Stimulated activated CD4-positive, alpha-beta T cell treated with anti-CD3 and anti-CD28 coated beads, Interleukin-4, amount 100 ng/mL, for 1 hour (primary cell): ENCODE measurements at places on chromosomes 12 and 14.

DNA sequence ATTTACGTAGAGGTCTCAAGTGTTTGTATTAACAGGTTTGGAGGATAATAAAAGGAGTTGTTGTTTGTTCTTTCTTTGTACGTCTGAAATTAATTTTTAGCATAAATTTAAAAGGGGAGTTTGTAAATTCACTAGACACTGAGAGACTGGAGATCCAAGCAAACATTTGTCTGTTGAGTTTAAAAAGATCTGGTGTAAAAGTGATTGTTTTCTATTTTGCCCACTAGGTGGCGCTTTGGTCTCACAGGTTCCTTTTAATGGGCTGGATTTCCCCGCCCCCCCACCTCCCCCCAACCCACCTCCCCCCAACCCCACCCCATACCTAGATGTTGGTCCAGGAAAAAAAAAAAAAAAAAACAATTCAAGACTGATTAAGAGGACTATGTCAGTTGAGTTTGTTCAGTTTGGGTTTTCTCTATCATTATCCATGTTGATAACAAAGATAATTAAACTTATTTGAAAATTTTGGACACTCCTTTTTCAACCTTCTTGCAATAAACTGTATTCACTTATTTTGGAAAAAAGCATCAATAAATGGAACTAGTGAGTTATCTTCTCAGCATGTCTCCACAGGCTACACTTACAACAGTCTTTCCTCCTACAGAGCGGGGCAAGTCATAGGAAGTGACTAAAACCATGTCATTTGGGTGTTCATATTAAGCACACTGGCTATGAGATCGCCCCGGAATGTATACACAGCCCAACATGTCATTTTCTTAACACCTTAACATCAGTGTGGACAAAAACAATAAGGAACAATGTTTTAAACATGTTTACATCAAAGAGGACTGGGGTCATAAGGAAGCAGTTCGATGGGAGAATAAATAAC lies 841.1 kb downstream of the NRXN3 start:
- DNase-seq = no peak

- peak; percentile 88 for DNase-seq
These were observed at the start of gene ATF1 for GRCh38 chr12:50763639-50764285. ATF1 (plus strand) TSS chr12:50764101; CDS start chr12:50780146, 16,045 bp downstream.

GRCh38 chr14:39683691-39684260 lies 251.5 kb upstream of the FBXO33 start:
- no peak for DNase-seq

- no peak for DNase-seq
These were observed 114.5 kb downstream of the ADGRD1 start for GRCh38 chr12:131067981-131068851.

DNA sequence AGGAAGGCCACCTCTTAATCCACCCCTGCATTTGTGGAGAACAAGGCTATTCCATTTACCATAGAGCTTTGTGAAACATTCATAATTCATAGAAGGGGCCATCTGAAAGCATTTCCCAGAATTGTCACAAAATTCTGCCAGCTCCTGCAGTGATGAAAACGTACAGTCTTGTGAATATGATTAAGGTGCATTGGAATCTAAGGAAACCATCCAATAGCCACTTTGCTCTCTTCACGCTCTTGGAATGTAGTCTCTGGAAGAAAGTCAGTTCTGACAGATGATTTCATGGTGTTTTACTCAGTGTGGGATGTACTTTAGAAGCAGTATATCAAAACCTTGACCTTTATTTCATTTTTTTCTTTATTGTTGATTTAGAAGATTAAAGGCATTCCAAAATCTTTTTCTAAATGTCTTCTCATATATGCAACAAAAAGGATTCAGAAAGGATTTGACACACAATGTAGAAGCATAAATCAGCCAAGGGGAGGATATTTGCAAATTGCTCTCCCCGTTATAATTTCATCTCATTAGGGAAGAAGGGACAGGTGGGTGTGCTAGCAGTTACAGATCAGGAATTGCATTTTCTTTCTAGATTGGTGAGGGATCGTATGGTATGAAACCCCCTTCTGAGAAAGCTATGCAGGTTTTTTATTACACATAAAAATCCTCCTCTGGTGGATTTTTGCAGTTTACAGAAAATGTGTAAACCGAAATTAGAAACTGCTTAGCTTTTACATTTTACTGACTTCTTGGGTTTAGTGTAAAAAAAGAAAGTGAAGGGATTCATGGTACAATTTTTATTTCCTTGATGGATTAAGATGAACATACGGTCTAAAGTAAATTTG lies 390.2 kb downstream of the LRIG3 start:
- DNase-seq = no peak

DNA sequence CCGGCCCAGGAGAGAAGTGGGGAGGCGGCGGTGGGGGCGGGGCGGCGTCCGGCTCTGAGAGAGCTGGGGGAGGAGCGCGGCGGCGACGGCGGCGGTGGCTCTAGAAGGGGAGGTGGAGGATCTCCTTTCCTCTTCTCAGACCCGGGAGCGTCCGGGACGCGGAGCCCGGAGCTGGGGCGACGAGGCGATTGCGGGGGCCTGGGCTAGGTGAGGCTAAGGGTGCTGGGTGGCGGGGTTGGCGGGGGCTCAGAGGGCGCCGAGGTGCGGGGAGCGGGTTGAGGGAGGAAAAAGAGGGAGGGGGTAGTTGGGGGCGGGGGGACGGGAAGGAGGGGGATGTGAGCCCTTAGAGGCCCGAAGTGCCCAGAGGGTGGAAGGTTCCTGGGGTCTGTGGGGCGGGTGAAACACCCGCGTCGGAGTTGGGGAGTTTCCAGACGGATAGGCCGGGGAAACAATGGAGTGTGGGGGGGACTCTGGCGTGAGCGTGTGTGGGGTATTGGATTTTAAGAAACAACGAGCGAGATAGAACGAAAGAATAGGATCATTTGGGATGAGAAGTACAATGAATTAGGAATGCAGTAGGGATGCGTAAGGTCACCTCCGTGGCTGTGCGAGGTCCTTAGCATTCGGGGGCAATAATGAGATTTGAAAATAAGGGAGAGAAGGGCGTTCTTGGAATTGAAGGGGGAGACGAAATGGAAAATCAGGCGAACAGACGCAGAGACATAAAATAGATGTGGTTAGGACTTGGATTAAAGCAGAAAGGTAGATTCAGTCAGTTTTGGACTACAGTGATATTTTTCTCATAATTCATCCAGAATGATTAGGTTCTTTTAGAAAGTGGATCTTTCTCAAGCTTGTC lies at the start of gene SPATS2:
TSS of gene SPATS2 (plus strand) at position 82 of the 859 bp plus-strand sequence. CDS start 93,551 bp downstream, outside the sequence.
- no peak for DNase-seq

- no peak for DNase-seq
These were observed 20.1 kb downstream of the LIN7A start for GRCh38 chr12:80917651-80918050.

DNA sequence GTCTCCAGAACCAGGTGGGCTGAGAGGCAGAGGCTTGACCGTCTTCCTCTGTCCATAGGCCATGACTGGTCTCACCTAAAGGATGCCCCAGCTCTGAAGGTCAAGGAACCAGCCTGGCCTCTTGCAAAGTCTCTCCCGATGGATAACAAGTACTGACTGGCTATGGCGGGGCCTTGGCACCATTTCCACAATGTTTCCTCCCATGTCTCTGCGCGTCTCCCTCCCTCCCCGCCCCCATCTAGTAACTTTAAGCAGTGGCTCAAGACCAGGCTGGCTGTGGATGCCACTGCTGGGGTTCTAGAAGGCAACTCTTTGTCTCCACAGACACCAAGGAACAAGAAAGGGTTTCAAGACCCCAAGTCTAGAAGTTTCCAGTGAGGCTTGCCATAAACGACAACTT lies 275.5 kb downstream of the DPF3 start:
- DNase-seq = no peak

DNA sequence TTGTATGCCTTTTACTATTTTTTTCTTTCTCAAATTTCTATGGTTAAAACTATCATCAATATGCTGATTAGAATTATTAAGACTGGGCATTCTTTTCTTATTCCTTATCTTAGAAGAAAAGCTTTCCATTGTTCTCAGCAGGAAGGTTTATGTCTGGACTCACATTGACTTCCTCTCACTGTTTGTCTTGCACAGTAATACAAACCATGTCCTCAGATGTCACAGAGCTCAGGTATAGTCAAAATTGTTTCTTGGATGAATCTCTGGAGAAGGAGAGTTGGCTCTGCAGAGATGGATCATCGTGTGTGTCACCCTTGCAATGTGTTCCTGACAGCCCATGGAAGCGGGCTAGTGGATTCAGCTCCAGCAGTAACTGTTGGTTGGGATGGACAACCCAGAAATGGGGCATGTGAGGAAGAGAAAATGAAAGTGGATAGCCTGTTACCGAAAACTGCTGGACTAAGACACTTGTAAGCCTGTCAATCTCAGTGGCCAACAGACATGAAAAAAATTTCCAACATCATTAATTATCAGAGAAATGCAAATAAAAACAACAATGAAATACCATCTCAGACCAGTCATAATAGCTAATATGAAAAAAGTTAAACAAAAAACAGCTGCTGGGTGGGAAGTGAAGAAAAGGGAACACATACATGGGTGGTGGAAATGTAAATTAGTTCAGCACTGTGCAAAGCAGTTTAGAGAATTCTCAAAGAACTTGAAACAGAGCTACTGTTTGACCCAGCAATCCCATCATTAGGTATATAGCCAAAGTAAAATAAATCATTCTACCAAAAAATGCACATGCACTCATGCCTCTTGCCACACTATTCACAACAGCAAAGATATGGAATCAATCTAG lies 967.8 kb downstream of the TMEM121 start:
- no peak for DNase-seq

DNA sequence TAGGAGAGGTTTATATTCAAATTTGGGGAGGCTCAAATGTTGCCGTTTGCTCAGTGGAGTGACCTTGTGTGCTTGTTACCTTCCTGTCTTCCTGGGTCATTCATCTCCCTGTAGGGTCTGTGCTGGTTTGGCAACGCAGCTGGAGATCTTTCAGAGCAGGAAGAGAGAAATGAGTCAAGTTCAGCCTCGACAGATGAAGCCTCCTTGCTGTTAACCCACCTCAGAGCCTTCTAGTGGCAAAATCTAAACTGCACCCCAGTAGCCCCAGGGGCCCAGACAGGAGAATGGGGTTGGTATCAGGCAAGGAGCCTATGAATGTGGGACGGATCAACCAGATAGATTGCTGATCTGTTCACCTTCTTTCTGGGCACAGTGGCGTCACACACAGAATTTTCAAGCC lies 999.3 kb downstream of the VRK1 start:
- DNase-seq = no peak

- no peak for DNase-seq
These were observed 41.6 kb downstream of the DUSP16 start for GRCh38 chr12:12521044-12521485.

DNA sequence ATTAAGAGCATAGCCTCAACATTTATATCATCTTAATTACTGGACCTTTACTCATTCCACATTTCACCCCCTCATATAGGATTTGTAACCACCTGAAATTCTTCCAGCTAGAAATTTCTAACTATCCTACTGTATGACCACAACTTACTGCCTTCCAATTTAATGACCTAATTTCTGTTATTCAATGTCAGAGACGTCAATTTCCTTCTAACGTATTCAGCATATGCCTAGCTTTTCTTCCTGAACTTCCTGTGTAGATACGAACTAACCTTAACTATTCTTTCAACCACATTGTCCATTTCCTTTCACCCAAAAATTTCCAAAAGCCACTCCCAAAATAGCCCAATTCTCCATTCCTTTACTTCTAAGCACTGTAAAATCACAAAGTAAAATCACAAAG lies 108.0 kb downstream of the EEA1 start:
- DNase-seq = no peak

GRCh38 chr12:8680533-8680932 lies 17.3 kb upstream of the RIMKLB start:
- no peak for DNase-seq

DNA sequence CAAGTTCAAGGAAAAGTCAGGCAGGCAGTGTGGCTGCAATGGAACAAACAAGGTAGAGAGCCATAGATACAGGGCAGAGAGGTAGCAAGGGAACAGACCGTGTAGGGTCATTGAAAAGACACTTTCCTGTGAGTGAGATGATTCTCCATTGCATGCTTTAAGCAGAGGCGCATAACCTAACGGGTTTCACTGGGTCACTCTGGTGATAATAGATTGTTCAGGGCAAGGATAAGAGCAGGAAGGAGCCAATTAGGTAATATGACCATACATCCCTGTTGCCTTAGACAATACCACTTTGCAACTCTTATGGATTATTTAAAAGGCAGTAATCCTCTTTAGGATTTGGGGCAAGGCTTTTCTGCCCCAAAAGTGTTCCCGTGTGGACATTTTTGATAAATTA lies 214.1 kb downstream of the PTPRO start:
- no peak for DNase-seq

DNA sequence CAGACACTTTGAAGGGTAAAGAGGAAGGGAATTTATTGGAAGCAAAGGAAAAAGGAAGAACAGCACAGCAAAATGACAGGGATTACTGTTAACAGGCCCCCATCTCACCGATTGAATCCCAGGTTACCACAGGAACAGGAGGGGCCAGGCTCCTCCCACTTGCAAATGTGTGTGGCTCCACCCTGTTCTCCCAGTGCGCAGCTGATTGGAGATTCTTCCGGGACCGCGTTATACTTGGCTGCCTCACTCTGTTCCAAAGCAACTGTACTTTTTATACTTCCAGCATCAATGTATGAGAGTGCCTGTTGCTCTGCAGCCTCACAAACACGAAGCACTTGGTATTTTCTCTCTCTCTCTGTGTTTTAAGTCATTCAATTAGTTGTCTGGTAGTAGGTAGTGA lies 273.6 kb upstream of the MDGA2 start:
- DNase-seq = no peak

GRCh38 chr14:76484355-76484754 lies 108.4 kb downstream of the ESRRB start:
- DNase-seq = no peak

DNA sequence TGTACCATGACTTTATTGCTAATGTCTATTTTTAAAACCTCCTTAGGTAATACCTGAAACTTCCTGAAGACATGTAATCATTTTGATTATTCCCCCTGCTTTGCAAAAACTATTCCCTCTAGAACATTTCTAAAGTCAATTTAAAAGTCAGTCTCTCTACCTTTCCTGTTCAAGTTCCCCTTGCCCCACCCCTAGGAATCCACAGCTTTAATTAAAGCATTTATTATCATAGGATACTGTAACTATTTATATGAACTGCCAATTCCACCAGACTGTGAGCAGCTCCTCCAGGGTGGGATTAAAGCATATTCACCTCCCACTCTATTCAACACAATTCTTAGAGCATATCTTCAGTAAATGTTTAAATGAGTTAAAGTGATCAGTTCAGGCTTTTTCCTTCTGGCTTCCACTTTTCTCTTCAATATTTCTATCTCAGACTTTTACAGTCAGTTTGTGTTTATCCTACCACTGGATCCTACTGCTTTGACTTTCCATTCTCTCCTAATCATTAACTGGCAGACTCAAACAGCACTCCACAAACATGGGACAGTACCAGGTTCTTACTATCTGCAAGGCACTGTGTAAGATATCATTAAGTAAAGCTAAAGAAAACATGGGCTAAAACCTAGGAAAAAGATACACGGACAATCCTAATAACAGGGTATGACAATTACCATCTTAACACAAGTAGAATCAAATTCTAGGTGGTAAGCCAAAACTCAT lies 39.1 kb downstream of the PTPN21 start:
- DNase-seq = no peak

GRCh38 chr12:39572551-39572950 lies 47.1 kb downstream of the ABCD2 start:
- no peak for DNase-seq

GRCh38 chr14:99726538-99727095 lies 42.5 kb downstream of the CYP46A1 start:
- DNase-seq = no peak
